ENCODE measurements at places on chromosomes 4 and X. TPM values are rescaled to one million over a fixed set of nuclear protein-coding genes. Genes with fewer than 3 reads are reported as not detected.

- DNase-seq, result no peak
Measured at GRCh38 chr4:156053174-156053573, 99.5 kb upstream of the CTSO start.

GRCh38 chrX:85836868-85837267, 210.5 kb downstream of the CHM start:
- no peak for DNase-seq

DNA sequence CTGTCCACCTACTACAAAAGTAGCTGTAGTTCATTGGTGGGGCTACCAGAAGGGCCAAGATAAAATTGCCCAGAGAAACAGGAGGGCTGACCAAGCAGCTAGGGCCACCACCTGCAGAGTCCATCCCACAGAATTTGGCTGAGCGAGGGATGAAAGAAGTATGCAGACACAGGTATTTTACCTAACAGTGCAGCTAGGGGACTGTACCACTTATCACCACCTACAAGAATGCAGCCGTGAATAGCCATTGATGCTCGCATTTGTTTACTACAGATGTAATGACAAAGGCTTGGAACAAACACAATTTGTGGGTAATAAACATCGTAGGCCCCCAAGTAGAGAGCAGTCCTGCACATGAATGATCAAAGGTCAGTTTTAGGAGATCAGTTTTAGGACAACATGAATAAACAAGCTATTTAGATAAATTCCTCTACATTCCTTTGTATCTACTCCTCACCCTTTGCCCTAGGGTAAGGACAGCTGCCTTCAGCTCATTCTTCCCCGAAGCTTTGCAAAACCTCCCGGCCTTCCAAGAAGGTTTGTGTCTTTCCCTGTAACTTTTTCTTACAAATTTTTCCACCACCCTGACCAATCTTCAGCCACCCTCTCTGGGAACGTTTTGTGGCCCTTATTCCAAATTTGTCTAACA, 49.5 kb downstream of the ZNF718 start:
- DNase-seq, result no peak

- no peak for DNase-seq
Measured at GRCh38 chr4:89307446-89308160, at the start of gene GPRIN3. GPRIN3 (minus strand) TSS chr4:89307800; CDS start chr4:89250110, 57,690 bp downstream.

- no peak for DNase-seq
Measured at GRCh38 chr4:184403384-184403781, 71.0 kb downstream of the IRF2 start.

DNA sequence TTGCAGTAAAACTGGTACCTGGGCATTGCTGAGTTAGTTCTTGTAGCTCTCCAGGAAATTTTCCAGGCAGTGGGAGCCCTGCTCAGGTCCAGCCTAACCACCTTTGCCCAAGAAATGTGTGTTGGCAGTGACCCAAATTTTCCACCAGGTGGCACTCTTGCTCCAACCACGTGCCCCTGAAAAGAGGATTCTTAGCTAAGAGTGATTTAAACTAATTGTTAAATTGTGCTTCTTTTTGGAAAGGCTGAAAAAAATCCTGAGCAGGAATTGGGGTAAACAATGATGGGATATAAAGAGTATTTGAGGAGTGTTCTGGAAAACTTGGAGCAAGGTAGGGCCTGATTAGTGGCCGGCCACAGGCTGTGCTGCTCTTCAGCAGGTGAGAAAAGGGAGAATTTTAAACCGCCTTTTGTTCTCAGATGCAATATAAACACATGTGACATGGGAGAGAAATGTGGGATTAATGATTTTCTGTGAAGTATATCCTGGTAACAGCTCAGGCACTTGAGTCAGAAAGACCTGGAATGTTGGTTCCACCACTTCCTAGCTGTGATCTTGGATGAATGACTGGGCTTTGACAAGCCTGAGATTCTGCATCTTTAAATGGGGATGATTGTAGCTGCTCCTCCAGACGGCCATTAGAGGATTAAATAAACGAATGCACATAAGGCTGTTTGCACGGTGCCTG, 219.6 kb downstream of the PTTG2 start:
- DNase-seq, result peak; percentile 57

- DNase-seq, result no peak
Measured at GRCh38 chrX:14672611-14673172, 143.4 kb downstream of the GLRA2 start.

DNA sequence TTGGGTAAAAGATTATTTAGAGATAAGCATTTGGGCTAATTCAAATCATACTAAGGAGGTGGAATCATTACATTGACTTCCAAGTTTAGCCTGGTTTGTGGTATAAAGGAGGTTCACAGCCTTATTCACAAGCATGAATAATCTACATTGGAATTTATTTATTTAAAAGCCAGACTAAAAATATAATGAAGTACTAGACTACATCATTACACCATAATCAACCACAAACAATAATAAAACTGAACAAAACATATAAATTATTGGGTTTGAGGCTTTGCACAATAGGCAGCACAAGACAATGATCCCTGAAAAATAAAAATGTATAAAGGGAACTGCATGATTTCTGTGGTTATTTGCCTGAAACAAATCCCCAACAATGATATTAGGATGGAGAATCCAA, 314.0 kb downstream of the GBA3 start:
- no peak for DNase-seq

GRCh38 chr4:105276361-105277104, 129.9 kb downstream of the TET2 start:
- DNase-seq, result no peak

- no peak for DNase-seq
Measured at GRCh38 chr4:13325744-13326143, 158.4 kb downstream of the RAB28 start.

- DNase-seq, result no peak
Measured at GRCh38 chr4:30929649-30930048, 209.5 kb downstream of the PCDH7 start.

- no peak for DNase-seq
Measured at GRCh38 chr4:3083732-3084131, 9.3 kb downstream of the HTT start.

GRCh38 chr4:38160487-38161207, 200.4 kb downstream of the PTTG2 start:
- DNase-seq, result peak; percentile 88

GRCh38 chr4:151197247-151197646, 79.7 kb upstream of the PRSS48 start:
- DNase-seq, result no peak

GRCh38 chr4:152485726-152486276, 50.1 kb downstream of the FBXW7 start:
- DNase-seq, result no peak

DNA sequence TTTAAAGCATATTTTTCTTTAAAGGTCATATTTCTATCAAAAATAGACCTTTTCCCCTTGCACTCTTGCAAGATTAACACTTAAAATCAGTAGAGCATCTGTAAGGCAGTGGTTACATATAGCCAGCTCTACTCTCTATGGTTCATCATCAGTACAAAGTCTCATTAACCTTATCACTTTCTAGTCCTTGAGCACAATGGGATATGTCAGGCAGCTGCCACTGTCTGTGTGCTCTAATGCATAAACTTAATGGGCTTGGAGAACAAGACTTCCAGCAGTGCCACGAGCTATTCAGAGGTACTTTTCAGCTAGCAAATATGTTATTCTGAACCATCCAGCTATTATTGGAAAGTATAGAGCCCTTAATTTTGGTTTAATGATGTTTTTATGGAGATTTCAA, 393.7 kb downstream of the GASK1B start:
- DNase-seq, result no peak

The LINC00632 gene
- 7.2 TPM for total RNA-seq

The TASL gene
- total RNA-seq, result not detected

The HSFX4 gene
- total RNA-seq, result not detected

The TMSB15B gene
- 10.2 TPM for total RNA-seq

The PAGE2 gene
- not detected for total RNA-seq

The UCHL1 gene
- 997 TPM for total RNA-seq

Data from glomerular endothelial cell (primary cell).